ENCODE measurements at places on chromosomes 13 and 19. TPM values are rescaled to one million over a fixed set of nuclear protein-coding genes. Genes with fewer than 3 reads are reported as not detected.

Gene LILRB4
- 0.47 TPM for total RNA-seq

Gene HPN
- total RNA-seq, result not detected

Gene PLA2G4C
- 12.6 TPM for total RNA-seq

GRCh38 chr19:14091081-14091812 is 696 bp upstream of the SAMD1 start:
- H3K36me3 ChIP-seq, result peaks cover 3% of the 10 kb centered on the region
- peak; percentile 48 for DNase-seq
- H3K4me1 ChIP-seq, result peaks cover 12% of the 10 kb centered on the region
- peak overlapping the region; percentile 98 for H3K4me3 ChIP-seq
- H3K27me3 ChIP-seq, result no peaks in the 10 kb centered on the region
- H3K27ac ChIP-seq, result peak overlapping the region; percentile 95

DNA sequence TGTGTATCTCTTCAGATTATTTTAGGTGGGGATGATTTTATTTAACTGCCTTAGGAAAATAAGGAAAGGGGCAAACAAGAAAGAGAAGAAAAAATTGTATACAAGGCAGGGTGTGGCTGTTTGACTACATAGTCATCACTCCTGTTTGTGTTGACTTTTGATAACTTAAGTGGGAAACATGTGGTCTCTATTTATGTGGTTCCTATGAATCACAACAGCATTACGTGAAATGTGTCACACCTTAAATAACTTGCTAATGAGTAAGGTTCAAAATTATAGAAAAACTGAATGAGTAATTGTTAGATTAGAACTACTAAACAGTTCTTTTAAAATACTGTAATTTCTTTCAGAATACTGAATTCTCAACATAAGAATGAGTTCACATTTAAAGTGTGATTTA is 69.3 kb downstream of the LMO7 start:
- H3K27me3 ChIP-seq, result no peaks in the 10 kb centered on the region
- DNase-seq, result no peak
- H3K27ac ChIP-seq, result peak overlapping the region; percentile 39
- H3K4me3 ChIP-seq, result no peak overlapping the region
- no peaks in the 10 kb centered on the region for H3K36me3 ChIP-seq

Data from T-helper 17 cell (primary cell).